ENCODE measurements at places on chromosomes 1 and 21. TPM values are rescaled to one million over a fixed set of nuclear protein-coding genes. Genes with fewer than 3 reads are reported as not detected.

Gene SFN
- total RNA-seq: 0.78 TPM

- no peak for DNase-seq
- no peak overlapping the region for H3K27ac ChIP-seq
- no peak overlapping the region for H3K4me3 ChIP-seq
- H3K27me3 ChIP-seq: peaks cover 6% of the 10 kb centered on the region
Observed at GRCh38 chr21:44484498-44485253, 29.4 kb downstream of the LRRC3 start.

DNA sequence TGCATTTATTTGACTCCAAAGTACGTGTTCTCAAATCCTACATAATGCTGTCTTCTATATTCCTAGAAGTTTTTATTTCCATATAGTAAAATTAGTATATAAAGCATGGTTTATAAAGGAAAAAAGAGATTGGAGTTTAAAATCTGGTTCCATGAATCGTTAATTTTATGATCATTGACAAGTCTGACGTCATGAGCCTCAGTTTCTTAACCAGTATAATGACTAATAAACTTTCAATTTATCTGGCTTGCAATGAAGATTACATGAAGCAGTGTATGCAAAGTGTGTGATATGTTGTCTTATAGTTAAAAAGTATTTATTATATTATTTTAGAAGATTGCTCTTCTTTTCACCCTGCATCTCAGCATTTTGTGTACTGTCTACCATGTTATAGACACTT is 421.4 kb upstream of the LRRC7 start:
- H3K27me3 ChIP-seq: no peaks in the 10 kb centered on the region
- H3K27ac ChIP-seq: no peak overlapping the region
- no peaks in the 10 kb centered on the region for H3K4me1 ChIP-seq
- H3K36me3 ChIP-seq: no peaks in the 10 kb centered on the region

Gene ZNF683
- not detected for total RNA-seq

Gene CRP
- total RNA-seq: not detected

- peaks cover 36% of the 10 kb centered on the region for H3K4me1 ChIP-seq
- H3K27me3 ChIP-seq: peaks cover 53% of the 10 kb centered on the region
- no peak for DNase-seq
- H3K4me3 ChIP-seq: no peak overlapping the region
- no peak overlapping the region for H3K27ac ChIP-seq
Observed at GRCh38 chr1:200891774-200892157, 2.9 kb upstream of the INAVA start.

GRCh38 chr1:42137766-42138165 is 15.4 kb upstream of the GUCA2B start:
- no peak for DNase-seq
- peaks cover 19% of the 10 kb centered on the region for H3K27me3 ChIP-seq
- H3K4me3 ChIP-seq: no peak overlapping the region
- H3K4me1 ChIP-seq: no peaks in the 10 kb centered on the region
- H3K27ac ChIP-seq: no peak overlapping the region

Gene ELF3
- total RNA-seq: 0.59 TPM
